Activated T-cell treated with anti-CD3 and anti-CD28 coated beads for 1 hour (primary cell): ENCODE measurements at places on chromosomes 6 and 20.

GRCh38 chr6:53845280-53846195 is 50.7 kb downstream of the LRRC1 start:
- DNase-seq: no peak

DNA sequence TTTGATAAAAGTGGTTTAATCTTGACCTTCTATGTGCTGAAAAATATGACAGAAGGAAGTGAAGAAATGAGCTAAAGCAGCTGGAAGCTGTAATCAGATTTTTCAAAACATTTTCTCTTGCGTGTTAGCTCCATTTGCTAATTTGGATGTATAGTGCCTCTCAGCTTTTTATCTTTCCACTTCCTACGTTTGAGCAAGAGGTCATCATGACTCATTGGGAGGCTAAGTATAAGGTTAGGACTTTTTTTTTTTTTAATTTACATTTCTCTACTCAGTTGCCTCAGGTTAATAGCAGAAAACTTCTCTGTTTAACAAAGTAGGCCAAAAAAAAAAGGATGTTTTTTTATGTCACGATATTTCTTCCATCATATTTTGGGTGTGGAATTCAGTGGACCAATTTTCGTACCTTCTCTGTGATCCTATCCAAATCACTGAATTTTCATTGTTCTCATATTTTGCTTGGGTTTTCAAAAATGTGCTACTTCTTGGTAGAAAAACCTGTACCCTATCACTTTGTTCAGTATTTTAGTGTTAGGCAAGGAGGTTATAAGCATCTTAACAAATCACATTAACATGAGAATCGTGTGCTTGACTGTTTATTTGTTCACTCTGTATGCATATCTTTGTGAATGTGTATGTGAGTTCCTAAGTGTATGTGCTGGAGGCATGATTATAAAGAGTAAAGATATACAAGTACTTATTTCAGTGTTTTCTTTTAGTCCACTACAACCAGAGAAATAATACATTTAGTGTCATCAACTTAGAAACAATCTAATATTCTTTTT is 1028.3 kb upstream of the EYS start:
- DNase-seq: no peak

GRCh38 chr6:81806793-81807565 is 54.5 kb upstream of the TENT5A start:
- DNase-seq: no peak

DNA sequence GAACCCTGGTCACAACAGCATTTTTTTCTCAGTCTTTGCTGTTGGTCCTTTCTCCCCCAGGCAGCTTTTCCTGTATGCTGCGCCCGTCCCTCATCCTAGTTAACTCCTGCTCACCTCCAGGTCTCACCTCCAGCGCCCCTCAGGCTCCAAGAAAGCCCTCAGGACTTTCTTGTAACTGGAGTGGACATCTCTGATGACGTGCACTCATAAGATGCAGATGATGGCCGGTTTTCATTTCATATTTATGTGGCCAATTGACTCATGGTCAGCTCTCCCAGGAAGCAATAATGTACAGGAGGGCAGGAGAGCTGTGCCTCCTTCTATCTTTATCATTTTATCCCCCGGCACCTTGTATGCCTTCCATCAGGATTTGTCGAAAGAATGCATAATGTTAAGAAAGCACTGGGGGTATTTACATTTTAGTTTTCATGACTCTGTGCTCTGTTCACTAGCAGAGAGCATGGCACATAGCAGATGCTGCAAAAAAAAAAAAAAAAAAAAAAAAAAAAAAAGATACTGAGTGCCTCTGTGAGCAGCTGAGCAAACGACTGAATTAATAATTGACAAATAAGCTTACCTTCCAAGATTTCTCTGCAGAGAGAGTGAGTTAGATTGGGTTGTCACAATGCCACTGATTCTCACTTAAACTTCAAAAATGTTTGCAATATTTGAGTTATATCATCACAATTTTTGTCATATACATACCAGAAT is 170.2 kb downstream of the DOK5 start:
- DNase-seq: no peak

DNA sequence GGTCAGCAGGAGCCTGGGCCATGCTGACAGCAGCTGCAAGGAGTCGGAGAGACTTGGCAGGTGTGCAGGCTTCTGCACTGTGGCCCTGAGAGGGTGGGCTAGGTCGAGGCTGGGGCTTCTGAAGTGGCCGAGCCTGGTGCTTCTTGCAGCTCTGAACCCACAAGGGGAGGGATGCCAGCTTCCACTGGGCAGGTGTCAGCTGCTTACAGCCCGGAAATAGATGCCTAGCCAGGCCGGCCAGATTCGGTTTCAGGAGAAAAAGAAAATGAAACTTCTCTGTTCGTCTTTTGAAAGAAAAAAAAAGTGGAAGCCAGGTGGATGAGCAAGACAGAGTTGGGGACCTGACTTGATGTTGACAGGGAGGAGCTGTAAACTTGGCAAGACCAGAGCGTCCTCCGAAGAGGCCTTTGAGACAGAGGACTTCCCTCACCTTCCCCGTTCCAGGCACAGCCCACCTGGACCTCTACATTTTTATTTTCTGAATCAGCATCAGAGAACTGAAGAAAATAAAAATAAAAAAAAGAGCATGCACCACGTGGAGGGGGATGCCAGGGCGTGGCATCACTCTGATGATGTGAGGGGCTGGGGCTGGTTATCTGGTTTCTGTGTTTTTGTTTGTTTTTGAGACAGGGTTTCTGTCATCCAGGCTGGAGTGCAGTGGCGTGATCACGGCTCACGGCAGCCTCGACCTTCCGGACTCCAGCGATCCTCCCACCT is at the start of gene ZBP1:
TSS of gene ZBP1 (minus strand) at position 153 of the 717 bp plus-strand sequence. CDS start at position 22, 131 bp downstream.
- peak; percentile 27 for DNase-seq

DNA sequence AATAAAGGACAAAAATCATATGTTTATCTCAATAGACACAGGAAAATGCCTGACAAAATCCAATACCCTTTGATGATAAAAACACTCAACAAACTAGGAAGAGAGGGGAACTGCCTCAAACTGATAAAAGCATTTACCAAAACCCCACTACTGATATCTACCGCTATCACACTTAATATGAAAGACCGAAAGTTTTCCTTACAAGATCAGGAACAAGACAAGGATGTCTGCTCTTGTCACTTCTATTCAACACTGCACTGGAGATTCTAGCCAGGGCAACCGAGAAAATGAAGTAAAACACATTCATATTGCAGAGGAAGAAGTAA is 25.1 kb downstream of the GZF1 start:
- DNase-seq: no peak
